NCI-H1105 (cell line): ENCODE measurements at places on chromosomes 2 and 18.

DNA sequence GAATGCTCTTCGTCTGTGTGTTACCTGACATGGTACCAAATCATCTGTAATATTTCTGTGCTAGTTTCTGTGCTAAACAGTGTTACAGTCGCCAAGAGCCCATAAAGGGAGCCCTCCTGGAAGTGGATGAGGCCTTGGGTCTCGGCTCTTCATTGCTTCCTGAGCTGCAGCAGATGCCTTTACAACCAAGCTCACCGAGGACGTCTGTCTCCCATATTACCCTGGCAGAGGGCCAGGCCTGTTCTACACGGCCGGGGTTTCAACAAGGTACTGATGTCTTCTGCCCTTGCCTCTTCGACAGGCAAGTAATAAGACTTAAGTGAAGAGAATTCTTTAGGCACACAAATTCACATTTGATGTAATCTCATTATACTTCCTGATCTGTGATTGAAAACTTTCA lies 16.8 kb downstream of the RPL31 start:
- no peak for DNase-seq

- DNase-seq: no peak
Observed at GRCh38 chr2:238174291-238174690, 15.5 kb downstream of the ERFE start.

DNA sequence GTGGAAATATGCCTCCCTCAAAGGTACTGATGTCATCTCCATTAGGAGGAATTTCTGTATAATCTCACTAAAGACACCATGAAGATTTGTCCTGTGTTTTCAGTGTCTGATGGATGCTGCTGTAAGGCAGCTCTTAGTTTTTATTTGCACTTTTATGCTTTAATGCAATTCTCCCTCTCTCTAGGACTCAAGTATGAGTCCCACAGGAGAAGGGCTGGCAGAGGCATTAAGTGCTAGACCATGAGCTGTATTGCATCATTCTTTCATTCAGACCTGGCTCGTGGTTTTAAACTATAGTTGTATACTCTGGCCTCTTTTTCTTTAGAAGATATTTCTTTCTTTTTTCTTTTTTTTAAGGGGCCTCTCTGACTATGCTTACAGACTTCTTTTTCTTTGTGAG lies 805.6 kb downstream of the DPP10 start:
- DNase-seq: no peak

GRCh38 chr2:36507408-36507812 lies 90.6 kb downstream of the FEZ2 start:
- DNase-seq: peak; percentile 4

GRCh38 chr2:189363559-189363958 lies 77.7 kb upstream of the WDR75 start:
- DNase-seq: no peak

DNA sequence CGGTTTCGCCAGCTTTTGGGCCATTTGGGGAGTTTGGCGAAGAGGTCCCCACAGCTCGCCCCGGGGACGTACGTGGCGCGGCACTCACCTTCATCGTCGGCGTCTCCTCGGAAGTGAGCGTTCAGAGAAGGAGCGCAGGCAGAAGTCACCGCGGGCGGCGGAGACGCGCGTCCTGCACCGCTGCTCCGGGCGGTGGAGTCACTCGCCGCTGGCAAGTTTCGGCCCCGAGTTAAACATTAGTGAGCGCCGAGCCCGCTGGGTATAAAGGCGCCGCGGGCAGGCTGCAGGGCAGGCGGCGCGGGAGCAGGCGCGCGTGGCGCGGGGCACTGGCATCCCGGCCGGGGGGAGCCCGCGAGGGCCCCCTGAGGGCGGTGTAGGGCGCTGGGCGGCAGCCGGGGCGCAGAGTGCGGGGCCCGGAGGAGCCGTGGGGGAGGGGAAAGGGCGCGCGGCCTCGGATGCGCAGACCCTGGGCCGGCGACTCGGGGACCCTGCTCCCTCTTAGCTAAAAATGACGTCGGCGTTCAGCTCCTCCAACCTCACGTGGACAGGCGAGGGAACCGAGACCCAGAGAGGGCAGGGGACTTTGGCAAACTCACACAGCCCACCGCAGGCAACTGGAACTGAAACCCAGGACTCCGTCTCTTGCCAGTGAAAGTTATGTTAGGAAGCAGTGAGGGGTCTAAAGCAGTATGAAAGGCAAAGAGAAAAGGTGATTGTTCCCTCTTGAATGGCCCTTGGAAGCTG lies at the start of gene DPP4:
Gene DPP4, minus strand, starts transcription at position 328 of the 744 bp plus-strand sequence. Its CDS starts 234 bp downstream, at position 94.
- DNase-seq: peak; percentile 20

GRCh38 chr2:150138587-150138986 lies 348.9 kb downstream of the RND3 start:
- DNase-seq: no peak

- no peak for DNase-seq
Observed at GRCh38 chr2:183456177-183456576, 331.9 kb downstream of the NUP35 start.

DNA sequence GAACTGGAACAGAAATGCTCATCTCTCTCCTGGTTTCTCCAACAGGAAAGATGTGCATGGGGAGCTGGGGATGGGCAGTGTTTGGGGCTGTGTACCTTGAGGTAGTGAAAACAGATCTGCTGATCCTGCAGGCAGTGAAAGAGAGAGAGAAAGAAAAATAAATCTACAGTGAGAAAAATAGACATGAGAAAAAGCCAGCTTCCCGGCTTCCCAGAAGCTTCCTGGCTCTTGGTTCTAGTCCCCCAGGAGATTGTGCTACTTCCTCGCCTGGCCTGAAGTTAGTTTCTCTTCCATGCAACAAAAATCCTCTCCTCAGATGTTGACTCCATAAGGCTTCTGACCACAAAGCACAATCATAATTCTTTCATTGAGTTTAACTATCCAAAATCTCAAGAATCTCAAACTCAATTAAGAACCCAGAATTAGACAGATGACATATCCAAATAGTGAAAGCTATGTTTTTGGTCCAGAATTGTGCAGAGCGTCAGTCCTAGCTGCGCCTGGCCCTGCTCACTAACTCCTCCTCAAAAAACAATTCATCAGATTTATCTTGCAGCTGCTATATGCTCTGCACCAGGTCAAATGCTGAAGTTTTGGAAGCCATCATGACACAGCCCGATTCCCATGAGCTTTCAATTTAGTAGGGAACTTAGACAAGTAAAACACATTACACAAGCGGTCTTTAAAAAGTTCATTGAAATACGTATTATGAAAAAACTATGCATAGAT lies 20.1 kb upstream of the NAB1 start:
- DNase-seq: no peak

GRCh38 chr2:70947556-70948184 lies 12.0 kb downstream of the ATP6V1B1 start:
- no peak for DNase-seq

DNA sequence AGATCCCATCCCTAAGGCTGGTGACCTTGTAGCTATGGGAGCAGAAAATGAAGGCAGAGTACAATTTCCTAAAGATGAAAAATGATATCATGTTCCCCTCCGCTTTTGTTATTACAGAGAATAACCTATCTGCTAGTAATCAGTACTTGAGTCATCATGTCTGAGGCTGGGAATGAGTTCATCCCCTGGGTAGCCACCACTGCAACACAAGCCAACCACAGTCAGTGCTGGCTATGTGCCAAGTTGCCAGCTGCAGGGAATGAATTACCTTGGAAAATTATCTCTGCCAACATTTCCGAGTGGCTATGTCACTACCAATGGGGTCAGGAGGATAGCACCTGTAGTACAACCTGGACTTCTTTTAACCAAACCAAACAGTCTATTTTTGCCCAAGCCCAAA lies 1094.7 kb upstream of the DDX18 start:
- peak; percentile 95 for DNase-seq

GRCh38 chr18:48136051-48136826 lies 205.8 kb upstream of the SMAD2 start:
- DNase-seq: peak; percentile 63

DNA sequence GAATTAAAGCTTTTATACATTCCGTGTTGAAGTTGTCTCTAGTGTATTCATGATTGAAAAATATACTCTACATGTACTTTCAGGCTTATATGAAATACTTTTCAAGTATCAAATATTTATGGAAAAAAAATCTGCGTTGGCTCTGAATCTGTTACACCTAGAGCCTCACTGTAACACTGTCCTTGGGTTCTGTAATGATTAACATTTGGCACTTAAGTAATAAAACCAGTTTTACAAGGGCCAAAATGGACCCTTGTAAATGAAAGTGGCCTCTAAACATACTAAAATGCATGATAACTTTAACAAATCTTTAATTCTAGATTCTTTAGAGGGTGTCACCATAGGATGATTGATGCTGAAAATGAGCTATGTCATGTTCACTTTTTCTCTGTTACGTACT lies 162.8 kb downstream of the PTPRM start:
- DNase-seq: no peak

DNA sequence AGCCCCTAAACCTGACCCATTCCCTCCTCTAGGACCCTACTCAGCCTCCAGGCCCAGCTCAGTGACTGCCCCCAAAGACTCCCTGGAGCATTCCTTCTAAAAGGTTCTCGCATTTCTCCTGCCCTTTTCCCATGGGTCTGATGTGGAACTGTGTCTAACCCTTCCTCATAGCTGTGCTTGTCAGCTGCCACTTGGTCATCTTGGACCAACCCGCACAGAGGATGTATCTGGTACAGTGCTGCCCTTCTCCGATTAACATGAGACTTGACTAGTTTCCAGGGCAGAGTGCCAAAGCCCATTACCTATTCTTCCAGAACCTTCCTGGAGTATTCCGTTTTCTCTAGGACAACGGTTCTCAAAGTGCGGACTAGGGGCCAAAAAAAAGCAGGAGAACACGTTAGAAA lies 518 bp upstream of the NFU1 start:
- DNase-seq: peak; percentile 27

DNA sequence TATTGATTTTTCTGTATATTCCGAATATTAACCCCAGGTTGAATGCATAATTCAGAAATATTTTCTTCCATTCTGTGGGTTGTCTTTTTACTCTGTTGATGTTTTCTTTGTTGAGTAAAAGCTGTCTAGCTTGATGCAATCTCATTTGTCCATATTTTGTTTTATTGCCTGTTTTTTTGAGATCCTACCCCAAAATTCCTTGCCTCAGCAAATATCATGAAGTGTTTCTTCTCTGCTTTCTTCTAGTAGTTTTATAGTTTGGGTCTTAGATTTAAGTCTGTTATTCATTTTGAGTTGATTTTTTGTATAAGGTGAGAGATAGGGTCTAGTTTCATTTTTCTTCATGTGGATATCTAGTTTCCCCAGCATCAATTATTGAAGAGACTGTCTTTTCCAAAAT lies 467.9 kb upstream of the GCFC2 start:
- DNase-seq: no peak

DNA sequence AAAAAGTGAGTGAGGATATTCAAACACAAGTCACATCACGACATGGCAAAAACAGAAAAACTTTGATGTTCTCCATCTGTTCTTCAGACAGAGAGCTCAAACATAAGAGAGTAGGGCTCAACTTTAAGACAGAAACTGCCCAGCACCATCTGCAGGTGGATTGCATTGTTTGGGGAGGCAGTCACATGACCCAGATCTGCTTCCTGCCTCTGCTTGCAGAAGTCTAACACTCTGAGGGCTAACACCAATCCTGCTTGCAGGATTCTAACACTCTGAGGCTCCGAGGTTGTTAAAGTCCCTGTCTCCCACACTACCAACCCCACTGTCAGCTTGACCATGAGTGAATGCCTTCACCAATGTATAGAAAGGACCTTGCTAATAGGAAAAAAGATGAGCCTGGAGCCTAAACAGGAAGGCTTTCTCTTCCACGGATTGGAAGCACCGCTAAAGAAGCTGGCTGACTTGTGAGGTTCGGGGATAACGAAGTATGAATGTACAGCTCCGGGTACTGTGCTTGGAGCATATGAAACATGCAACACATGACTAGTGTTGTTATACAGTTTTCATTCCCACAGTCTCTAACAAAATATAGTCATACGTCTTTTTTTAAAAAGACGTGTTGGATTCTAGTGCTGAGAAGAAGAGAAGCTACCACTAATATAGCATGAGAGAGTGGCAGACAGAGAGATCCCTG lies 176.6 kb upstream of the CREB1 start:
- DNase-seq: no peak

DNA sequence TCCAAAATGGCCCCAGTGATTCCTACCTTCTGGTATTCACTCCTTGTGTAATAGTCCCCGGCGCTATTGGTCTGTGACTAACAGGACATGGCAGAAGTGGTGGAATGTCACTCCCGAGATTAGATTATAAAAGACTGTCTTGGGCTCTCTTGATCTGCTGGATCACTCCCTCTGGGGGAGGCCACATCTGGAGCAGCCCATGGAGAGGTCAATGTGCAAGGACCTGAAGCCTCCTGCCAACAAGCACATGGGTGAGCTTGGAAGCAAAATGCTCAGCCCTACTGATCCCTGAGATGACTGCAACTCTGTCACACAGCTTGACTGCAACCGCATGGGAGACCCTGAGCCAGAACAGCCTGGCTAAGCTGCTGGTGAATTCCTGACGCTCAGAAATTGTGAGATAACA lies 94.3 kb upstream of the GLI2 start:
- no peak for DNase-seq

GRCh38 chr2:23460228-23460627 lies 75.2 kb downstream of the KLHL29 start:
- DNase-seq: no peak

GRCh38 chr18:1436199-1436598 lies 531.5 kb downstream of the ADCYAP1 start:
- DNase-seq: no peak

GRCh38 chr2:84757648-84758047 lies 123.2 kb downstream of the TRABD2A start:
- no peak for DNase-seq

DNA sequence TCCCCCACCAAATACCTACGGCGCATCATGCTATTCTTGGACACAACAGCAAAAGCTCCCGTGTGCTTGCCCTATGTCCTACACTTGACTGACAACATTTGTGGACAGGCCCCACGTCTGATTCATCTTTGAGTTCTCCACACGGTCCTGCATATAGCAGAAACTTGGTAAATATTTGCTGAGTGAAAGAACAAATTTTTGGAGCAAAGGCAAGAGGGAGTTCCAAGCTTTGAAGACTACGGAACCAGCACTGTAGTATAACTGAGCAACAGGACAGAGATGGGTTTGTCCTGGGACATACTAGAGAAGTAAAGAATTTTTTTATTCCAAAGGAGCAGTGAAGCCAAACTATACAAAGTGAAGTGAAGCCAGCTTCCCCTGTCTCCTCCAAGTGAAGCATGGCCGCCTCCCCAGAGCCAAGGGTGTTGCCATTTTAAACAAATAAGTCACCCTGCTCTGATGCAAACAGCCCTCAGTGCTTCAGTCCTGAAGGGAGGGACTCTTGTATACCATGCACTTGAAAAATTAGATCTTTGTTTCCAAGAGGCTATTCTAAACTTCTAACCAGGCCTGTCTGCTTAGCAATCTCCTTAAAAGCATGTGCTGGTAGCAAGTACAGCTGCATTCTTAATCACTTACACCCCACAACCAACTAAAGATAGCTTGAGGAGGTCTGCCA lies 35.9 kb downstream of the SPRED2 start:
- no peak for DNase-seq

GRCh38 chr2:425243-425642 lies 137.4 kb upstream of the ALKAL2 start:
- DNase-seq: no peak
